ENCODE measurements at places on chromosomes 7 and 10. TPM values are rescaled to one million over a fixed set of nuclear protein-coding genes. Genes with fewer than 3 reads are reported as not detected.

The AKR1C8 gene
- not detected for total RNA-seq

The GIMAP5 gene
- not detected for total RNA-seq

GRCh38 chr7:111108496-111108895 lies 17.6 kb downstream of the LRRN3 start:
- no peak for DNase-seq

GRCh38 chr7:21103426-21104123 lies 316.9 kb upstream of the SP8 start:
- no peak for DNase-seq

Measured in neural crest cell (in vitro differentiated cells).